EH (cell line): ENCODE measurements at places on chromosomes 7 and 10.

DNA sequence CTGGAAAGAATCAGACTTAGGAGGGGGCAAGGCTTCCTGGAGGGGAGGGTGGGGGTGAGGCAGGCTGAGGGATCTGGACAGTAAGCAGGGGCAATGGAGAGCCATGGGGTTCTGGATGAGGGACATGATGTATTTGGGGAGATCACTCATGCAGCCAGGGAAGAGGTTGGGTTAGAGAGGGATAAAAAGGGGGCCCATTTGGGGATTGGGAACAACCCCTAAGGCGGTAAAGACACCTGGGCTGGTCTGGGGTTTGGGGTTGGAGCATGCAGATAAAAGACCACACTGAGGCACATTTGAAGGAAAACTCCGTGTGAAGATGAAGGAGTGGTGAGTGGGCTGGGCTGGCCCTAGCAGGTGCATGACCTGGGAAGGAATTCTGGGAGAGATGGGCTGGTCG is 30.8 kb downstream of the HIF1AN start:
- DNase-seq = no peak

DNA sequence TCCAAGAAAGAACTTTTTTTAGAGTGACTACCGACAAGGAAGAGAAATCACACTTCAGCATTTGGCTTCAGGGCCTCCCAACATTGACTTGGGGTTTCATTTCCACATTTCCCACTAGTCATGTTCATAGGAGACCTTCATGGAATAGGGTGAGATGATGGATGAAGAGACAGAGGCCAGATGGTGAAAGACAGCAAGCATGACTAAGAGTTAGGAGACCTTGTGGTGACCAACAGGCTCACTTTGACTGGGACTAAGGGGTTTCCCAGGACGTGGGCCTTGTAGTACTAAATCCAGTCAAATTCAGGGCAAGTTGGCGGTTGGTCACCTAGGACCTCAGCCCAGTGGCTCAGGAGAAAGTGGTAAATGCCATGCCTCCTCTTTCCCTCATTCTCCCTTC is 3.0 kb upstream of the GIMAP5 start:
- DNase-seq = no peak

- no peak for DNase-seq
These were observed 13.2 kb downstream of the RASGEF1A start for GRCh38 chr10:43253461-43254198.

DNA sequence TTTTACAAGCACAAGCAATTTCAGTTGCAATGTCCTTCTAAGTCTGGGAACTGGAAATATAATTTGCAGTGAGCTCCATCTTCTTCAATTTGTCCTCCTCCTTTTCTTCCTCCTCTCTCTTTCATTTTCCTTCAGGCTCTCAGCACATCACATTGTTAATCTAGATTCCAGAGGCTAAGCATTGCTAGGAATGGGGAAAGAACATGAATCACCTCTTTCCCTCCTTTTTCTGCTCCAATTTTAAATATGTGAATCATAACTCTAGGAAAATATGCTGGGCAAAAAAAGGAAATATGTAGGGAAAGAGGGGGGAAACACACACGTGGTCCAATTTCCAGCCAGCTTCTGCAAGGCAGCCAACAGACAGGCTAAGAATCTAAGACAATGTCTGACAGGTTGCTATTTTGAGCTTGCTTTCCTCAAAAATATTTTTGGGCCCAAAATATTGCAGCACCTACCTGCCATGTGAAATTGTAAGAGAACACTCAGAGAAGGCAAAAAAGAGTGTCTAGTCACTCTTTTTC is 72.7 kb upstream of the NUPR2 start:
- no peak for DNase-seq

- DNase-seq = peak; percentile 34
These were observed 25.6 kb downstream of the PRF1 start for GRCh38 chr10:70576803-70577517.

GRCh38 chr10:89639326-89639725 is 5.7 kb downstream of the PANK1 start:
- DNase-seq = no peak

DNA sequence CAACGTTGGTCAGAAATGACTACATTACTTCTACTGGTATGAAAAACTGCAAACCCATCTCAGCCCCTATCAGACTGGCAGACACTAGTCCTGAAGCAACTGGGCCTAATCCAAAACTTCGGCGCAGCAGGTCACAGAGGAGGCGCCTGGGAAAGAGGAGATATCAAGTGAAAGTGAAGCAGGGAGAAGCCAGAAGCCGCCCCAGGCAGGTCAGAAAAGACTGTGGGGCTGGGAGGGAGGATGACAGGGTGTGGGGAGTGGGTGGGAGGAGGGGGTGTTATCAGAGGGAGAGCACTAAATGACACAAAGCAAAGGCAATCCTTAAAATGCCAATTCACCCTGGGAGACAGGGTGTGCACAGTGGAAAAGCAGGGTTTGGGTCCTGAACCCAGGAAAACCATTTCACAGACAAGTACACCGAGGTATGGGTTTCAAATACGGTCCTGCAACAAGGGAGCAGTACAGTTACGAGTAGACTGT is 731 bp downstream of the CHCHD3 start:
- peak; percentile 40 for DNase-seq

DNA sequence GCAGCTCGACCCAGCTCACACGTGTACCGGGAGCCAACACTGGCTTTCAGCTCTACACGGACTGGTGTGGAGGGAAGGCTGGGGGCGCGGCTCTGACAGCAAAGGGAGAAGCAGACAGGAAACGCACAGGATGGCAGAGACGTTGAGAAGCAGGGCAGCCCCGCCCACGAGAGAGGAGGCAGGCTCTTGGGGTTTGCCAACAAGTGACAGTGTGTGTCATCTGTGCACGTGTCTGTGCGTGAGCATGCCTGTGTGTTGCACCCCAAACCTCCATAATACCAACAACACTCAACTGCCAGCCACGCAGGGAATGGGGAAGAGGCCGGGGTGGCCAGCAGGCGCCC is 64.4 kb upstream of the PDGFA start:
- peak; percentile 68 for DNase-seq

GRCh38 chr7:33933611-33934281 is 28.4 kb downstream of the BMPER start:
- DNase-seq = peak; percentile 95

- DNase-seq = no peak
These were observed 67.2 kb upstream of the LRGUK start for GRCh38 chr7:134059921-134060320.

GRCh38 chr7:132497098-132497497 is 79.2 kb downstream of the PLXNA4 start:
- DNase-seq = no peak

GRCh38 chr10:110754375-110755105 is 110.4 kb downstream of the RBM20 start:
- DNase-seq = no peak

- no peak for DNase-seq
These were observed 15.9 kb downstream of the FKBP6 start for GRCh38 chr7:73343671-73344380.

DNA sequence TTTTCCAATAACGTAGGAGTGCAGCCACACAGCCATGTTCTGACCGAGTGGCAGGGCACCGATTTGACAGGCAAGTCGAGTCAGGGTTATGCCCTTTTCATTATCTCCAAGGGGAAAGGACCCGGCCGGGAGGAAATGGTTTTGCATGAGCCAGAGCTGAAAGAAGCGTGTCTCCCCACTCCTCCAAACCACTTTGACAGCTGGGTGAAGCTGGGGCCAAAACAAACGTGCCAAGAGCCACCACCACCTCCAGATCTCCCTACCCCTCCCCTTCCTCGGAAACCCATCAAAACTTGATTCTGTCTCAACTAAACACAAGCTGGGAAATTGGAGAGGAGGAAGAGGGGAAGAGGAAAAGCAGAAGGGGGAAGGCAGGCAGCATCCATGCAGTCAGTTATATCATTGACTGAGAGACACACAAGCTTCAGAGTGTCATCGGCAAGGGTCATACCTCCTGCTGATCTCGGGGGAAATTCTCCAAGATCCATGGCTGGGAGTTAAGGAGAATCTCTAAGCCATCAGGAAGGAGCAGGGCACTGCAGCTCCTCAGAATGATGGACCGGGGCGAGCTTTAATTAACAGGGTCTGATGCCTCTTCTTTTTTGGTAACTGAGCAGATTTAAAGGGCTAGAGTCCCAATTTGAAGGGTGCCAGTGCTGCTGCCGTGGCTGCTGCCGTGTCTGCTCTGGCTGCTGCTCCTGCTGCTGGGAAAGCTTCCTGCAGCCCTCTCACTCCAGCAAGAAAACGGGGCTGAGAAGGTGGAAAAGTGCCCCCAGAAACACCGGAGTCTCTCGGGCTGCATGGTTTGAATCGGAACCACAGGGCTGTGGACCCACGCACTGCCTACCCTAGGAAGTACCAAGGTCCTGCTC is 34.7 kb upstream of the CALN1 start:
- DNase-seq = no peak

- no peak for DNase-seq
These were observed 419.1 kb downstream of the AUTS2 start for GRCh38 chr7:70017357-70017756.

DNA sequence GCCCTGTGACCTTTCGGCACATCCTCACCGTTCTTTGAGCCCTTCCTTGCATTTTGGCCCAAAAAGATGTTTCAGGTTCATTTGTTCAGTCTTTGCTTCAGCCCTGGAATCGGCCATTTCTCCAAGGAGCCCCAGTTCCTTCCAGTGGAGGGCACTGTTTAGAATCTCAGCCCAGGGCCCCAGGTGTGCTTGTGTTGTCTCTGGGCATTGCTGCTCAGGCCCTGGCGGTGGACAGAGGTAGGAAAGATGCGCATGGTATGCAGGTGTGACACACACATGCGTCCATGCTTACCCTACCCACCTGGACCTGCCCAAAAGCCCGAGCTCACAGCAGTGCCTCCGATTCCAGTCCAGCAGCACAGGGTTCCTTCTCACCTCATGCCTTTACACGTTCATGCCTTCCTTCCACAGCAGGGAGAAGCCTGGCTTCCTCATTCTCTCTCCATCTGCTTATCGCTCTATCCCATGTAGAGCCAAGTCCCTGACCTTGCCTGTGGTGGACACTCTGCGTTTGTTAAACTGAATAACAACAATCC is 70.6 kb downstream of the LHPP start:
- DNase-seq = no peak

GRCh38 chr10:80542652-80543318 is 5.1 kb downstream of the SH2D4B start:
- DNase-seq = no peak

DNA sequence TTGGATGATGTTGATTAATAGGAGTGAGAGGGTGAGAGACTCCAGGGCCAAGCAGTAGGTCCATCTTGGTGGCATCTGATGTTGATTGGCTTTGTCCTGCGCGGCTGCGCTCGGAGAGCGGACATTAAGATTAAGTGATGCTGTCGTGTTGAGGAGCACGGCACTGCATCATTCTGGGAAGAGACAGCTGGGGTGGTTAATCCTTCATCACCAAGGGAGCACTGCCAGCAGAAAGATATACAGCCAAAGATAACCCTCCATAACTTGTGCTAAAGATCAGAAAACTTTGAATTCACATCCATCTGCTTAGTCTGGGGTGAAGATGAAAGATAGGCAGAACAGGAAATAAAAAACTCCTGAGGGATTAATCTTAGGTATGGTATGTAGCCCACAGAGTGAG is 208.3 kb downstream of the LRMDA start:
- DNase-seq = no peak

DNA sequence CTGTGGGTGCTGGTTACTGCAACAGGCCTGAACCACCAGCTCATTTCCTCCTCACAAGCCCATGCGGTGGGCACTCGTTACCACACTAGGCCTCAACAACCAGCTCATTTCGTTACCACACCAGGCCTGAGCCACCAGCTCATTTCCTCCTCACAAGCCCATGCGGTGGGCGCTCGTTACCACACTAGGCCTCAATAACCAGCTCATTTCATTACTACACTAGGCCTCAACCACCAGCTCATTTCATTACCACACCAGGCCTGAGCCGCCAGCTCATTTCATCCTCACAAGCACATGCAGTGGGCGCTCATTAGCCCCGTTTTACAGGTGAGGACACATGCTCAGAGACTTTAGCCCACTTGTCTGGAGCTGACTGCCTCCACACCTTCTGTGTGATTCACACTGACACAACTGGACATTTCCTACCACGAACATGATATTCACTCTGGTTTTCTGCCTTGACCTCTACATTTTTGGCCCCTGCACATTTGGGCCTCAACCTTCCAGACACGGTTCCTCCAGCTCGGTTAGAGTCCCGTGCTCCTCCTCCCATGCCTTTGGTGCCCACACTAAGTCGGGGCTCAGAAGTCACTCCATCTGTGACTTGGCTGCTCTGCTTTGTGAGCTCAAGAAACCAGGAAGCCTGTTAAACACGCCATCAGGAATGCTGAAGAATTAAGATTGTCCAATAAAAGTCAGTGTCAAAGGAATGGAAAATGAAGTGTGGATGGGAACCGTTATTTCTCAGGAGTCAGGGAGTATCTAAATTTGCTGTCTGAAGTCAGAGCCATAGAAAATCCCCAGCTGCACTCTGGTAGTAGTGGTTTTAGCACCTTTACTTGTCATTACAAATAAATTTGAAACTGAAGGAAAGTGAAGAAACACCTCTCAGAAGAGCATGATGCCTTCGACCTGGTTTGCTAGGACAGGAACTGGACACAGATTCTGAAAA is 55.8 kb upstream of the LANCL2 start:
- DNase-seq = peak; percentile 3

- DNase-seq = no peak
These were observed 19.0 kb downstream of the CLEC2L start for GRCh38 chr7:139542308-139543151.

- peak; percentile 77 for DNase-seq
These were observed 113.0 kb downstream of the PDE1C start for GRCh38 chr7:31957090-31957720.

GRCh38 chr10:117140525-117140902 is 2.4 kb upstream of the VAX1 start:
- DNase-seq = no peak

GRCh38 chr7:101550641-101551541 is 78.2 kb downstream of the MYL10 start:
- DNase-seq = peak; percentile 34

GRCh38 chr7:134619627-134620331 is 26.9 kb upstream of the BPGM start:
- peak; percentile 95 for DNase-seq

- DNase-seq = no peak
These were observed 4.4 kb upstream of the MAD1L1 start for GRCh38 chr7:2237109-2237602.

GRCh38 chr10:132482090-132482800 is 55.3 kb upstream of the INPP5A start:
- DNase-seq = peak; percentile 81

DNA sequence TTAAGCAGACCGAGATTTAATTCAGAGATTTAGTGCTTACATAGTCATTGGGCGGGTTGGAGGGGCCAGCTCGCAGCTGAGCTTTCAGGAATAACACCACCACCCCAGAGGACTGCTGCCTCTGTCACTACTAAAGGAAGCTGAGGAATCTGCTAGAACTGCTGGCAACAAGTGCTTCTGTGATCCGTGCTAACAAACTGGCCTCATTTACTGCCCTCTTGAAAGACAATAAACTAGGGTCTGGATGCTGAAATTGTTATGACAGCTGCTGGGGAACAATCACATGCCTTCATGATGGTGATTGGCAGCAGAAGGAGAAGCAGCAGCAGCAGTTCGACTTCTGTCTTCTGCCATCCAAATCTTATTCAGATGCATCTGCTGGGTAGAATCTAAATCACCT is 285.5 kb upstream of the TAC1 start:
- no peak for DNase-seq
